Body of pancreas (tissue), 4 donors: ENCODE measurements at places on chromosomes 6 and 20.
A peak's percentile ranks its signal among the peaks of the same experiment; 100 is the strongest.

DNA sequence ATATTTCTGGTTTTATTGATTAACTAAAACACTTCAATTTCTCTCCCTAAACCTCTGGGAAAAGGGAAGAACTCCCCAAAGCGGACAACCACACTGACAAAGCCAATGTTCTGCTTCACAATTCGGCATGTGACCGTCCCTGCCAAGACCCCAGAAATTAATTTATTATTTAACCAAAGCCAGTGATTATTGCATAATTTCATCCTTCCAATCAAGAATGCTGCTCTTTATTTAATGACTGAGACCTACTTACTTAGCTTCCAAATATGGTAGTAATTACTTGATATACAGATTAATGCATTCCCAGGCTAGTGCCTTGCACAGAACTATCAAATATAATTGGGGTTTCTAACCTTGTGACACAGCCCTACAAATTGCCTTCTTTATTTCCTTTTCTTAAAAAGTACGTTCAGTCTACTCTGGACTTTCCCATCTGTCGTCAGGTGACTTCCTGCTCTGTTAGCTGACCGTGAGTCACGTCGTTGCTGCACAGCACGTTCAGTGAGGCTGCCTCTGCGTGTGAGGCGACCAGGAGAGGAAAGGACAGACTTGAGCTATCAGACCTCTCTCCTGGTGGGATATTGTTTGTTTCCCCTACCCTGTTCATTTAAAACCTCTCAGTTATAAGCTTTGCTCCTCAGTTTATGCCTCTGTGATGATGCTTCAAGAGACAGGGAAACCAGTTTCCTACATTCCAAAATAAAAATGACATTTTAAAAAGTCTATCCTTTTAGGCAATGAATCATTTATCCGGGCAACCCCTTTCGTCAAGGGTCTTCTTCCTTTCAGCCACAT, 55.7 kb upstream of the TNFAIP3 start:
- DNase-seq, result peak; percentile 57

DNA sequence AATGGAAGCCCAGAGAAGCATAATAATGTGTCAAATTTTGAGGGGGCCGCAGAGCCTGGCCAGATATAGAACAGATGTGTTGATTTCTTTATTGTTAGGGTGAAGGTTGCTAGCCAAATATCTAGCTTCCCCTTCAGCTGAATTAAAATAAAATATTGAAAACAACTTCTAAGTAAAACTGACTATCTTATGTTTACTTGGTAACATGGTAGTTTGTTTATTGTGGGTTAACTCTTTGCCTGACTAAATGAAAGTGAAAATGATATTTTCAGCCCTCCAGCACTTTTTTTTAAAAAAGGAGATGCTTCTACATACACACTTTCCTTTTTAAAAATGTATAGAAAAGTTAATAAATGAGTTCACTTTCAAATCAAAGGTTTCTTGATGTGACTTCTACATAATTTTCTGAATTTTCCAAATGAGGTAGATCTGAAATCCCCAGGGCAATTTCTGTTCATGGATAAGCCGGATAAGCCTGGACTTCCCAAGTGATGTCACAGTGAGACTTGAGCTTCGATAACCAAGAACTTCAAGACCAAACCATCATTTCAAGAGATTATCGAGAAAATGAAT, 172.1 kb upstream of the OLIG3 start:
- no peak for DNase-seq

GRCh38 chr6:155646443-155646842, 190.8 kb upstream of the NOX3 start:
- no peak for DNase-seq

DNA sequence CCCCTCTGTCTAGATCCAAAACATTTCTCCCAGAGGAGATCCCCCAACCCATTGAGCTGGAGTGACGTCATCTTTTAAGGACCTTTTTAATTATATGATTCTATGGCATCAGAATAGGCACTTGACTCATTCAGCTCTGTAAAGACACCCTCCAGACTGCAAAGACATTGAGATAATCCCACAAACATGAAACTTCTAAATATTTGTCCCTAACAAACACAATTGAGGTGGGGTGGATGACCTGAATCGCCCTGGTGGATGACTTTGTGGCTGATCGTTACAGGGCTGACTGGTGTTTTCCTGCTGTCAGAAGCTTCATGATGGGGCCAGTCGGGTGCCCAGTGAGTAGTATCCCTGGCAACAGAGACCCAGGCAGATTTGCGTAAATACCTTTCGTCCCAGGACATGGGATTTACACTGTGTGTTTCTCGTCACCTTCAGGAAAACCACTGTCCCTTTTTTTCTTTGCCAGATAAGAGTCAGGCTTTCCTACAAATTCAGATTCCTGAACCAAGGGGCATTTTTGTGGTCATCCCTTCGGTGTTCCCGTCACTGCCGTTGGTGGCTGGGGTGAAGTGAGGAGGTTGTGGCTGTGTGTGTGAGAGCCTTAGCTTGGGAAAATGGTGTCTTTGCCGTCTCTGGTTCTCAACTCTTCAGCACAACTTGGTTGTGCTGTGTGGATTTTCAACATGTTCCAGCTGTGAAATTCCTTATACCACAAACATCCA, 5.3 kb upstream of the PCK1 start:
- DNase-seq, result no peak

GRCh38 chr6:157904999-157905398, 76.7 kb upstream of the SYNJ2 start:
- no peak for DNase-seq

DNA sequence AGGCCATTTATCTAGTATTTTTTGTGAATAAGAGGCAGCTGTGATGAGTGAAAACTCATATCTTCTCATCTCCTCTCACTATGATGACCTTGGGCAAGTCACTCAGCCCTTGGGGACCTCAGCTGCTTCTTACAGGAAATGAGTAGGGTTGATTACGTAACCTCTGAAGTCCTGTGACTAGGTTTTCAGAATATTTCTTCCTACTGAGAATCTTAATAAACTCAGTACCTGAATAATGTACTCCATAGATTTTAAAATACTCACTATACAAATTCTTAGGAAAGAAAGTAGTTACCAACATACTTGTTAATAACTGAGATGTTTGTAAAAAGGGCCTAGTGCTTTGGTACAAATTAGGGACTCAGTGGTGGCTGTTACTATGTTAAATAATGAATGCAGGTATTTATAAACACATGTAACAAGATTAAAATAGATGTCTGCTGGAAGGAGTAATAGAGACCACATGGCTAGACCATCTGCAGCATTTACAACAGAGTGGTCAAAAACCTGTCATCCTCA, 60.9 kb downstream of the RPRD1B start:
- DNase-seq, result peak; percentile 24

DNA sequence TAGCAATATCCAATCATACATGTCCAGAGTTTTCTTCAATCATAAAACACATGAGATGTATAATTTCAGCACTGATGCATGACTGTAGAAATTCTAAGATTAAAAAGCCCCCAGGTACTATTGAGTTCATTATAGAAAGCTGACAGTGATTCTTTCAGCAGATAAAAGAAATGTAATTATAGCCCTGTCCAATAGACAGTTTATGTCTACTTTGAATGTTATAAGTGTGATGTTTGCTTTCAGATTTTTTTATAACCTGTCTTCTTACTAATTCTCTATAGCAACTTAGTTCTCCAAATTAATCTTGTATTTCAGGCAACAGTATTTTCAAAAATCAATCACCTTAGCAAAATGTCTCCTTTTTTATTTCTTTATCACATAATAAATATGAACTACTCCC, 13.5 kb upstream of the FKBP1C start:
- no peak for DNase-seq

DNA sequence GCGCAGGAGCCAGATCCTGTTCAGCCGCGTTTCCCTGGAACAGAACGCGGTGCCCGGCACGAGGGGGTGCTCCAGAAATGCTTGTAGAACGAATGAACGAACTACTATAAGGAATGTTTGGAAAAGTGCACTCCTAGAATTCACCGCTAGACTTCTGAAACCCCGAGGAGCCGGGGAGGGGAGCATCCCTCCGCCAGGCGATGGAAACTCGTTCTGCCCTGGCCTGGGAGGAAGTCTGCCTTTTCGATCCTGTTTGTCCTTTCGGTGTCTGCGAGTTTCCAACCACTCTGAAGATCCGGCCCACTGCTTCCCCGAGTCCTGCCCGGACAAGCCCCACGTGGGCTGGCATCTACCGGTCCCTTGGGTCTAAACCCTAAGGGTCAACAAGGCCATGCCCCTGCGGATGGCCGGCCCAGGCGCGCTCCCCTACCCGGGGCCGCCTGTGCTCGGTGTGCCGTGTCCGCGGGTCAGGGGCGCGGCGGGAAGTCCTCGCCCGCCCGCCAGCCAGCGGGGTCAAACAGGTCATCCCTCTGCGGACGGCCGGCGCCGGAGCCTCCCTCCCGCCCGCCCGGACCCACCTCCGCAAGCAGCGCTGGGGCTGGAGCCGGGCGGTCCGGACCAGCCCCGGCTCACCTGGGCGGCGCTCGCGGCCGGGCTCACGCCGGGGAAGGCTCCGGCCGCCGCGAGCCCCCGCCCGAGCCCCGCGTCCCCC, 526 bp downstream of the SULF2 start:
- no peak for DNase-seq

- no peak for DNase-seq
Observed at GRCh38 chr6:18391023-18391422, 3.9 kb downstream of the RNF144B start.

DNA sequence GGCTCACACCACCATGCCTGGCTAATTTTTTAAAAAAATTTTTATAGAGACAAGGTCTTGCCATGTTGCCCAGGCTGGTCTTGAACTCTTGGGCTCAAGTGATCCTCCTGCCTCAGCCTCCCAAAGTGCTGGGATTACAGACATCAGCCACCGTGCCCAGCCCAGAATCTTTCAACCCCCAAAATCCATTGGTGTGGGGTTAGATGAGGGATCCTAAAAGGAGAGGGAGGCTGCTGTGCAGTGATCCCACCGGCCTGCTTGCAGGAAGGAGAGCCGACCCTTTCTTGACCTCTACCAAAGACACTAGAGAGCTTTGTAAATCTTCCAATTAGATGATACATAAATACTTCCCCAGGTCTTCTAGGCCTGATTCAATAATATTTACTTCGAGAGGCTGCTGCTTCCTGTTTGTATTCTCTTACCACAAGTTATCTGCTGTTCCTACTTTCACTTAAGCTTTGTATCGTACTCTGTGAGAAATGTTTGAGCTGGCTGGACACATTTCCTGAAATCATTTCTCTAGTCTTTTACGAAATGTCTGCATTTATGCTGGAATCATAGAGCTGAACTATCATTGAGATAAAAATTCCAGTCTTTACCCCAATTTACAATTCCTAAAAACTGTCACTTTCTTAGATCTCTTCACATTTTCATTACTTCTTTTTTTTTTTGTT, 49.3 kb upstream of the IER3 start:
- DNase-seq, result no peak

- DNase-seq, result no peak
Observed at GRCh38 chr20:32597714-32598113, 12.6 kb upstream of the NOL4L start.

DNA sequence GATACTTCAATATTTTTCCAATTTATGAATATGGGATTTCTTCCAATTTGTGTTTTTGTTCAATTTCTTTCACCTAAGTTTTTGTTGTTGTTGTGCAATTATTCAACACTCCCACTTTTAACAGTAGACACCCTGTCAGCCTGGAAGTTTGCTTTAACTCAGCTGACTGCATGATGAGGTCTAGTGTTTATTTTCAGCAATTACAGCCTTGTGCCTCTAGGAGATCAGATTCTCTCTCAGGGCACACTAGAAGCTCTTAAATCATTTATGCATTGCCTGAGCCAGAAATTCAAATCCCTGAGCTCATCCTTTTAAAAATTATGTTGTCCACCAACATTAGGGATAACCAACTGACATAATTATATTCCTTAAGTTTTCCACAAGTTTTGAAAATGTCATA, 85.7 kb downstream of the MRAP2 start:
- DNase-seq, result no peak
